ENCODE measurements at places on chromosomes 7 and 10.

DNA sequence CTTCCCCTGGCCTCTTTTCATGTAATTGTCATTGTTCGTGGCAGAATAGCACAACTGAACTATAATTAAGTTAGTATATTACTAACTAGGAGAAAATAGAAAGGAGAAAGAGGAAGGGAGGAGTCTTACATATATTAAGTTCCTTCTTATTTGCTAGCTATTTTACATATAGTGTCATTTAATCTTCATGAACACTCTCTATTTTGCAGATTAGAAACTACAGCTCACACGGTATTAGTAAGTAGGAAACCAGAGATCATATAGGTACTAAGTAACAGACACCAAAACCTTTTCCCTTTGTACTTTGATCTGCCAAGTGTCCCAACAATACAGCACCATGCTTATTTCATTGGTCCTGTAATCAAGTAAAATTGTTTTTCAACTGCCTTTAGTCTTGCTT is 202.4 kb upstream of the HPS1 start:
- no peak for DNase-seq

GRCh38 chr10:88318803-88319202 is 264.3 kb downstream of the RNLS start:
- no peak for DNase-seq

GRCh38 chr10:67666416-67667034 is 29.5 kb downstream of the CTNNA3 start:
- DNase-seq: peak; percentile 38

DNA sequence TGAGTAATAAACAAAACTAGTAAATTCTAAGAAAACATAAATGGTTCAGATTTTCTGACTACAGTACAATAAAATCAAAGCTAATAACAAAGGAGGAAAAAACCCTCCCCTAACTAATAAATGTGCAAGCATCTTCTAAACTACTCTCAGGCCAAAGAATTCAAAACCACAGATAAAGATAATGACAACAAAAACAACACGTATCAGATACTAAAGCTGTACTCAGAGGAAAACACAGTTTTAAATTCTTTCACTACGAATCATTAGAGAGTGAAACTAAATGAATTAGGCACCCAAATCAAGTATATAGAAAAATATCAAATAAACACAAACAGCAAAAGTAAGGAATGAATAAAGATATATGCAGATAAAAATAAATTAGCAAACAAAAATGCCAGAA is 200.9 kb downstream of the TEX36 start:
- DNase-seq: no peak

Measured in suppressor macrophage treated with lipopolysaccharide for 4 hours (primary cell).